ENCODE measurements at places on chromosomes 7 and 10.
A peak's percentile ranks its signal among the peaks of the same experiment; 100 is the strongest.

- DNase-seq: no peak
Observed at GRCh38 chr7:73812996-73813395, 17.8 kb upstream of the CLDN4 start.

DNA sequence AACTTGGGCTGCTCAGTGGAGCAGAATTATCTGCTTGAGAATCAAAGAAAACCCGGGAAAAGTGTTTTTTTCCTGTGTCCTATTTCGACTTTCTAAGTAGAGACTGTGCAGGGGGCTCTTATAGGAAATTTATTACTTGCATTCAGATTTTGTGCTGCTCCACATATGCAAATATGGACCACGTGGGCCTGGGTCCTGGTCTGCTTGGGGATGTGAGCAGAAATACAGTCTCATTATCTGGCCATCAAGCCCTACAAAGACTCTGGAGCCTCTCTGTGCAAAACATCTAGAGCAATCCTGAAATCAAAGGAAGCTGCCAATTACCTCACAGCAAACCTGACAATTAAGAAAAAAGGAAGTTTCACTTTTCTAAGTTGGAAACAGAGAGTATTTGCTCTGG is 216.9 kb downstream of the LRMDA start:
- no peak for DNase-seq

DNA sequence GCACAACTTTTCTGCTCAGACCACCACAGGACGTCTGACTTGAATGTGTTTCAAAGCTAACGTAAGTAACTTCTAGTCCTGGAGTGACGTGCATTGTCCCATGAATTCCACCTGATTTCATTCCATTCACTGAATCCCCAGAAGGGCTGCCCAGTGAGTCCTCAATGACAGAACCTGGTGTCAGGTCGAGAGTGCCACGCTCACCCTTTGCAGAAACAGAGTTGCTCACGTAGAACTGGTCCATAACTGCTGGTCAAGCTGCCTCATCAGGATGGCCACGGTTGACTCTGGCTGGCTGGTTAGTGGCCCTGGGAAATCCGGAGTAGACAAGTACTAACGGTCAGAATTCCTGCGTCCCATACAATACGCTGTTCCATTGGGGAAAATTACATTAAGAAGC is 50.6 kb upstream of the UBE3C start:
- no peak for DNase-seq

DNA sequence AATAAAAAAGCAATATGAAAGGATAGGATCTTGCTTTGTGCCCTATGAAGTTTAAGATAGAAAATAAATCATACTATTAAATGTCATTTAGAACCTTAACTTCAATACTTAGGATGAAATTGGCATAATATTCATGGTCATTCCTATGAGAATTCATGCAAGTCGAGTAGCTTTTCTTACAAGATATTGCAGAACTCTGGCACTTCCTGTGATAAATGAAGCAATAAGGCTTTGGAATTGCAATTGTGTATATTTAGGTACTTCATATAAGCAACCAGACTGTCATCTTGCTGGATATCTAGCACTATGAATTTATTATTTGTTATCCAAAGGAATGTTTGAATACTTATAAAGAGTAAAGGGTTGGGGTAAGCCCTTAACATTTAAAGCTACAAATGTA is 116.5 kb downstream of the ZNF438 start:
- DNase-seq: no peak

GRCh38 chr7:36777062-36777461 is 52.8 kb upstream of the AOAH start:
- DNase-seq: peak; percentile 35

DNA sequence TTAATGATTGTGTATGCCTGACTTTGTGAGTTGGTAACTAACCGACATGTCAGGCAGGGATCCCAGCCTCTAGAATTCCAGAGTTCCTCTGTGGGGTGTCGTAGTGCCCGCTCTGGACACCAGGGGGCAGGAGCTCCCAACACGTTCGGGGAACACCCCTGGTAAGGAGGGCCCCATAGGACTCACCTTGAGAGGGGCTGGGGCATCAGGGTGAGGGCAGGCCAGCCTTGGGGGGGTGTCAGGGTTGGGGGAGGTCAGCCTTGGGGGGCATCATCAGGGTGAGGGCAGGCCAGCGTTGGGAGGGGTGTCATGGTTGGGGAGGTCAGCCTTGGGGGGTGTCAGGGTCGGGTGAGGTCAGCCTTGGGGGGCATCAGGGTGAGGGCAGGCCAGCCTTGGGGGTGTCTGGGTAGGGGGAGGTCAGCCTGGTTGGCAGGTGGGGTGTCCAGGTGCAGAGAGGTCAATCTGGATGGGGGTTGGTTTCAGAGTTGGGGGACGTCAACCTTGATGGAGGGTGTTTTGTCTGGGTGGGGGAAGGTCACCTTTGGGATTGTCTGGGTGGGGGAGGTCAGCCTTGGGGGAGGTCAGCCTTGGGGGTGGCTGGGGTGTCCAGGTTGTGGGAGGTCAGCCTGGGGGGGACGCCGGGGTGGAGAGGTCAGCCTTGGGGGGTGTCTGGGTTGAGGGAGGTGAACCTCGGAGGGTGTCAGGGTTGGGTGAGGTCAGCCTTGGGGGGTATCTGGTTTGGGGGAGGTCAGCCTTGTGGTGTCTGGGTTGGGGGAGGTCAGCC is 45.6 kb upstream of the SUN1 start:
- peak; percentile 47 for DNase-seq

GRCh38 chr7:127755521-127755920 is 103.5 kb downstream of the SND1 start:
- no peak for DNase-seq
